ENCODE measurements at places on chromosomes 16 and 17. TPM values are rescaled to one million over a fixed set of nuclear protein-coding genes. Genes with fewer than 3 reads are reported as not detected.

MEFV gene
- not detected for total RNA-seq

CSH1 gene
- not detected for total RNA-seq

GDPD3 gene
- under 0.01 TPM for total RNA-seq

CLEC19A gene
- total RNA-seq, result not detected

RNF151 gene
- not detected for total RNA-seq

KIF19 gene
- not detected for total RNA-seq

CD300A gene
- not detected for total RNA-seq

NPIPA7 gene
- total RNA-seq, result not detected

- no peak for DNase-seq
Measured at GRCh38 chr17:49510059-49510719, 15.1 kb downstream of the NGFR start.

GRCh38 chr16:66695935-66696668, 441 bp downstream of the CMTM4 start:
- DNase-seq, result no peak

DNA sequence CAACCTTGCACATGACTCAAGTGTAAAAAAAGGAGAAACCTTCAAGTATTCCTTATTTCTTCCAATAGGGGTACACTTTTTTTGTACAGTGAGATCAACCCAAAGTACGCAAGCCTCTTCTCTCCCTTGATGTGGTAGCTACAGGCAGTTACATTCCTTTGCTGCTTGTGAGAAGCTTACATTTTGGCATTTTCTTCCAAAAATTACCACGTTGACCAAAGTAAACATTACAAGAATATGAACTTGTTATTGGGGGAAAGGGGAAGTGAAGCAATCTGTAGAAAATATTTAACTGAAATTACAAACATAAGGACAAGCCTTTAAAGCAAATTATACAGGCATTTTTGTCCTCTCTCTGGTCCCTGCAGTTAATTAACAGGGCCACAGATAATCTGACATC, 97.0 kb upstream of the TOB1 start:
- DNase-seq, result no peak

DNA sequence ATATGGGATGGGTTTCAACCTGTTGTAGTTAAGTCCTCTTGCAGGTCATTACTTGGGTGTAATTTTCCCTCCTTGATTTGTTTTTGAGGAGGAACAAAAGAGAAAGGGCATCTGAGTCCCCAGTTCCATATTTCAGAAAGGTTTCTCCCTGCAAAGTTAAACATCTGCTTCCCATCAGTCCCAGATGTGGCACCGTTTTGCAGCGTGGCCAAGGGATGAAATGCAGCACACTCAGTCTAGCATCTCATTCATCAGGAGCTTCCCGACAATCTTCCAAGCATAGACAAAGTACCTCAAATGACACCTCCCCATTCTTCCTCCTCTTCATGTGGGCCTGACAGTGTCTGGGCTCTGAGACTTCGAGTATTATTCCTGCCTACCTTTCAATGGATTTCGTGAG, 363.7 kb upstream of the SOX9 start:
- no peak for DNase-seq

DNA sequence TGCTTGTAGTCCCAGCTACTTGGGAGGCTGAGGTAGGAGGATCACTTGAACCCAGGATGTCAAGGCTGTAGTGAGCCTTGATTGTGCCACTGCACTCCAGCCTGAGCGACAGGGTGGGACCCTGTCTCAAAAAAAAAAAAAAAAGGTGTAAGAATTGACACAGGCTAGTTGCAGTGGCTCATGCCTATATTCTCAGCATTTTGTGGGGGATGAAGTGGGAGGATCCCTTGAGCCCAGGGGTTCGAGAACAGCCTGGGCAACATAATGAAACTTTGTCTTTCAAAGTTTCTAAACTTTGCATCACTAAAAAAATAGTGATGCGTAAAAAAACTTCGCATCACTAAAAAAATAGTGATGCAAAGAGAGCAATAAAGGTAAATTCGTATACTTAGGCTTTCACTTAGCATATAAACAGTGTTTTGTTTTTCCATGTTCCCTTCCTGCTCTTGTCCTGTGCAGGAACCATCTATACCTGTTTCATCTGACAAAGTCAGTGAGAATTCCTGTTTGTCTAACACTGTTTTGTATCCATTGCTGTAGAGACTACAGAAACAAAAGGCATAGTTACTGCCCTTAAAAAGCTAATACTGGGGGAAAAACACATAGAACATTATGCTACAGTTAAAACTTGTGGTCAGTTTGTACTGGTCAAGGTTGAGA, 32.1 kb downstream of the CTCF start:
- no peak for DNase-seq

- no peak for DNase-seq
Measured at GRCh38 chr17:50364061-50364458, 8.9 kb downstream of the MRPL27 start.

- no peak for DNase-seq
Measured at GRCh38 chr17:74211912-74212208, 1.5 kb upstream of the TTYH2 start.

GRCh38 chr17:34412965-34413441, 50.0 kb upstream of the CCL1 start:
- peak; percentile 22 for DNase-seq

- DNase-seq, result no peak
Measured at GRCh38 chr16:57024894-57025680, 35.7 kb downstream of the NLRC5 start.

- DNase-seq, result no peak
Measured at GRCh38 chr17:4998732-4999429, 1.1 kb downstream of the KIF1C start.

DNA sequence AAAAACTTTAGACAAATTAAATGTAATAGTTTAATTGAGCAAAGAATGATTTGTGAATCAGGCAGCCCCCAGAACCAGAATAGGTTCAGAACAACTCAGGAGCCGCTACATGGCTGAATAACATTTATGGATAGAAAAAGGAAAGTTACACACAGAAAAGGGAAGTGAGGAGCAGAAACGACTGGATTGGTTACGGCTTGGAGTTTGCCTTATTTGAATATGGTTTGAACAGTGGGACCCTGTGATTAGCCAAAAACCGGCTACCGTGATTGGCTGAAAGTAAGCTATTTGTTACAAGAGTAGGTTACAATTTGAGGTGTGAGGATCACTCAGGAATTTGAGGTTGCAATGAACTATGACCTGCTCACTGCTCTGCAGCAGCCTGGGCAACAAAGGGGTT, 1139.8 kb downstream of the CDH11 start:
- DNase-seq, result no peak

DNA sequence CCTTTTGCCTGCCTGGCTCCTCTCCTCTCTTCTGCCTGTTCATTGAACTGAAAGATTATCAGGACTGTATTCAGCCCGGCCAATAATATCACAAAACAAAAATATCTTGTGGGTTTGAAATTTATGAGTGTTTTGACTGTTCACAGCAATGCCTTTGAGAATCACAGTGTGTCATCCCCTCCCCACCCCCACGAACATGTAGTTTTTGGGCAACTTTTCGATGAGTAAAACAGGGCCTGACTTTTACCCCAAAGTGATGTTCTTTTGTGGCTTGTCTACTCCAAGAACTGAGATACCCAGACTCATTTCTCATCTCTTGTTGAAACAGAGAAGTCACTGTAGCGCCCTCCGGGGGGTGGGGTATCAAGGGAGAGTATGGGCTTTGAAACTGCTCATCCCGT, 675.7 kb downstream of the WWOX start:
- DNase-seq, result no peak

DNA sequence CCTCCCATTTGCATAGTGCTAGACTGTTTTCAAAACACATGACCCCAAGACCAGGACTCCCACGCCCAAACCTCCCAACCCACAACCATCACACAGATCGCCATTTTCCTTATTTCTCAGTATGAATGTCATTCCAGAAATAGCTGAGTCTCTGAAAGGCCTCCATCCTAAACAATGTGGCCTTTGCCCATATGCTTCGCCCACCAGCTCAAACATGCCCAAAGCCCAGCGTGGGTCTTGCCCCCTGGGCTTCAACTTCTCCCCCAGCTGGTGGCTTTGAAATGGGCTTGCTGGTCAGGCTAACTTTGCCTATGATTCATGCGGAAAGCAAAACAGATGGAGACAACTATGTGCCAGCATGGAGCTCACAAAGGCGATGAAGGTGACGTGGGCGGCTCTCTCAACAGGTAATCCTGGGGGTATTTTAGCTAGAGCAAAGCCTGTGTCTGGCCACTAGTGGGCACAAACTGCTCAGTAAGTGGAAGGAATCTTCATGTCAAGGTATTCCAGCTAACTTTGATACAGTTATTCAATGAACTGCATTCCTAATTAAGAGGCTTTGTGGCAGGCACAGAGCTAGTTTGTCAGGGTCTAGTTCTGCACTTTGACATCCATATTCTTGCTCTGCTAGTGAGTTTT, 17.1 kb downstream of the PMP22 start:
- no peak for DNase-seq

GRCh38 chr16:71626858-71627213, 852 bp downstream of the MARVELD3 start:
- DNase-seq, result no peak

DNA sequence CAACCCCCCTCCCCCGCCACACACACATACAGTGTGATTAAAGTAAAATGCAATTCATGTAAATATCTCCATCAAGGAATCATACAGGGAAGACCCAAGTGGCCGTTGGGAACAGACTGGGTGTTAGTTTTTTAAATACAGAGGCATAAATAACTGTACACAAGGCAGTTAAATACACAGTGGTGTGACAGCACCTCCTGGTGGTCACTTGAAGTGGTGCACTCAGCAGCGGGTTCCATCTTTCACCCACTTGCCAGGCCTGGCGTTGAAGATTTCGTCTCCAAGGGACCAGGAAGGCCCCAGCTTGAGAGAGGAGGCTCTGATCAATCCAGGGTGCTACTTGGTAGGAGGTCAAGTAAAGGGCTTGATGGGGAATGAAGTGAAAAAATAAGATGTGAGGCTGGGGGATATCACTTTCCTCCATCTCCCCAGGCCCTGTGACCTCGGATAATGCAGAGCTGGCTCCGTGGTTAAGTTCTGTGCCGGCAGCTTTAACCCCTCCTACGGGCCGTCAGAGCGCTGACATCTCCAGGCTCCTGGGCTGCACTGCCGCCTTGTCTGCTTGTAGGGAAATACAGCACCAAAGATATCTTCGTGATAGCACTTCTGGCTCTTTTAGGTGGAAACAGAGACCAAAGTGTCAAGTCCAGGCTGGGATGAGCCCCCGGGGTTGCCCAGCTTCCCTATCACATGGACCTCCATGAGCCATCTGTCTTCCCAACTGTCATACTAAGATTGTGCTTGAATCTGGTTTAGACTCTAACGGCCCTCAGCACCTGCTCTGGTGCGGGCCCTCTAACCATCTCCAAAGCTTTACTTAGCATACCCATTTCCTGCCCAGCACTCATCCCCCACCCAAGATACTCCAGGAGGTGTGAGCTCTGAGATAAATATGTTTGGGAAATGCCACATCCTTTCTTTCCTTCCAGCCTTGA, 20.7 kb downstream of the LGALS9 start:
- DNase-seq, result peak; percentile 39

GRCh38 chr16:62638964-62639870, 603.0 kb upstream of the CDH8 start:
- no peak for DNase-seq

- no peak for DNase-seq
Measured at GRCh38 chr16:6558126-6558525, 774.5 kb upstream of the RBFOX1 start.

GRCh38 chr17:71764505-71764904, 356.3 kb upstream of the SOX9 start:
- no peak for DNase-seq

- no peak for DNase-seq
Measured at GRCh38 chr17:15023589-15024336, 241.4 kb downstream of the PMP22 start.

GRCh38 chr17:45277216-45277849, 15.4 kb upstream of the SPATA32 start:
- peak; percentile 91 for DNase-seq

DNA sequence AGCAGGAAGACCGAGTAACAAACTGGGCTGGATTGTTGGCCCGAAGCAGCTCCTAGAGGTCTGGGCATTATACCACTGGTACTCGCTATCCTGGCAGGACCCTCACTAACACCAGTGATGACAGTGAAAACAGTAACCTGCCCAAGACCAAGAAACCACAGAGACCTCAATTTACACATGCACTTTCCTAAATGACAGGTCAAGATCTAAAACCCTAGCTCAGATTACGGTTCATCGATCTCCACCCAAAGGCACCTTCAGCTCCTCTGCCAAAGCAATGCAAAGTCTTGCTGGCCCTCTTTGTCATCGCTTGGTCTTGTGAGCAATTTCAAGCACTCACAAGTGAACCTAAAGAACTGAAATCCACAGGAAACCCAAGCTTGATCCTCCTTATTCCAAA, 1.5 kb downstream of the PIP4K2B start:
- DNase-seq, result peak; percentile 18

- no peak for DNase-seq
Measured at GRCh38 chr16:57468346-57468745, 5.9 kb downstream of the POLR2C start.

DNA sequence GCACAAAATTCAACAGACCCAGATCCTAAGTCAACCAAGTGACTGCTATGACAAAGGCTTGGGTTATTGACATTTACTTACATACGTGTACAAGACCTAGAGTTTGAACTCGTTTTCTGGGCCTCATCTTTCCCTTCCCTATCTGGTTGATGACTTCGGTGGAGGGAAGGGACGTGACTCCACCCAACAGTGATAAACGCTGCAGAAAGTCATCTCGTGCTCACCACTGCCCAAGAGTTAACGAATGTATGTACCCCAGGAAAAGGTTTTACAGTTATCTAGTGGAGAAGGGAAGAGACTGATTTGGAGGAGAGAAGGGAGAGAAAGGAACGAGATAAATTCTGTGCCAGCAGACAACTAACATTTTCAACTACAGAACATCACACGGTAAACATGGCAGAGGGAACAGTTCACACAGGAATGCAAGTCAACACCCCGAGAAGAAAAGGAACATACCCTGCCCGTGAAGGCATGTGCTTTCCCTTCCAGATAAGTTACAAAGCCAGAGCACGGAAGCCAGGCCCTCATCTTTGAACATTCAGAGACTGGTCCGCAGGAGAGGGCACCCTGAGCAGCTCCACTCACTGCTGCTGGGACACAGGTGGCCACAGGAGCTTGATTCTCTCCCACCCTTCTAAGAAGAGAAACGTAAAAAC, 13.9 kb upstream of the CYTH1 start:
- DNase-seq, result no peak

DNA sequence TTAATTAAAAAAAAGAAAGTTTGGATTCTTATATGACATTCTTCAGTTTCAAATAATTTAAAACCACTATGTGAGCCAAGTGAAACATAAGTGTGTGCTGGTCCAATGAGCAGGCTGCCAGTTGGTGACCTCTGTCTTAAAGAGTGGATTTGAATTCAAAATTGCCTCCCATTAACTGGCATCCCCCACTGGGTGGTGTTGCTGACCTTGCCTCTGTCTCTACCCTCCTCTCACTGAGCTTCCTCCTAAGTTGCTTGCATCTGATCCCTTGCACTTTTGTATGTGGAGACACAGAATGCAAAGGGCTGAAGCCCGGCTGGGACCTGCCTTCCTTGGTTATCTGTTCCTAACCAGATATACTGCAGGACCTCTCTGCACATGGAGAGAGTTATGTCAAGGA, 160.6 kb downstream of the CYLD start:
- no peak for DNase-seq
